ENCODE measurements at places on chromosomes 7 and 10.

DNA sequence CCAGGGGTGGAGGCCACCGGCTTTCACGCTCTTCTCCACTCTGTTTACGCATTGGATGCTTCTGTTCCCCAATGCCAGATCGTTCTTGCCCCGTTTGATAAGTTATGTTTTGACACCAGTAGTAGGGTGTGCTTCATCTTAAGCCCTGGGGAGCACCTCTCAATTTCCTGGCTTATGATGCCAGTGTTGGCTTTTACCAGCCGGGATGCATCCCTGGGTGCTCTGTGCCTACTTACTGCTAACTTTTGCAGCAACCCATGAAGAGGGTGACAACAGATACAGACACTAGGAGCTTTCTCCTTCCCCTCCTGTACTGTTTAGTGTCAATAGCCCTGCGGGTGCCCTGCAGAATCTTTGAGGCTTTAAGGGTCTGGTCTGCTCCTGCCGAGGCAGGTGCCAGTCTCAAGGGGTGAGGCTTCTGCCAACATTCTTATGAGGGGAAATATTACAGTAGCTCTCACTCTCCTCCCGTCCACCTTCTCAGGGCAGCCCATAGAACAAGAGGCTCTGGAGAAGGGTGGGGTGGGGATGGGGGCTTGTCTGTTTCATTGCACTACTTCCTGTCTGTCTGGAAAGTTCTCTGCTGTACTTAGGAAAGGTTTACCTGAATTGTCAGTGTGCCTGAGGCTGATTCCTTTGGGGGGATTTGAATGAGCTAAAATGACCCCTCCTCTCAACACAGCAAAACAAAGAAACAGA lies 23.3 kb downstream of the ADCY1 start:
- no peak for DNase-seq
- H3K36me3 ChIP-seq, result peaks cover 4% of the 10 kb centered on the region
- H3K4me3 ChIP-seq, result no peak overlapping the region
- H3K27me3 ChIP-seq, result peaks cover 68% of the 10 kb centered on the region
- no peak overlapping the region for H3K27ac ChIP-seq
- no peaks in the 10 kb centered on the region for H3K4me1 ChIP-seq

DNA sequence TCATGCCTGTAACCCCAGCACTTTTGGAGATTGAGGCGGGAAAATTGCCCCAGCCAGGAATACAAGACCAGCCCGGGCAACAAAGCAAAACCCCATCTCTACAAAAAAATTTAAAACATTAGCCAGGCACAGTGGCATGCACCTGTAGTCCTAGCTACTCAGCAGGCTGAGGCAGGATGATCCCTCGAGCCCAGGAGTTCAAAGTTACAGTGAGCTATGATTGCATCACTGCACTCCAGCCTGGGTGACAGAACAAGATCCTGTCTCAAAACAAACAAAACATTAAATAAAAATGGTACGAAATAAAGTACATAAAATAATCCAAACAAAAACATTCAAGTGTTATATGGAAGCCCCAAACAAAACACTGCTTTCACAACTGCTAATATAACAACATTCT lies 125.0 kb downstream of the SNX13 start:
- H3K4me3 ChIP-seq, result no peak overlapping the region
- no peak for DNase-seq
- peaks cover 10% of the 10 kb centered on the region for H3K36me3 ChIP-seq
- H3K27ac ChIP-seq, result no peak overlapping the region
- H3K4me1 ChIP-seq, result peaks cover 5% of the 10 kb centered on the region

DNA sequence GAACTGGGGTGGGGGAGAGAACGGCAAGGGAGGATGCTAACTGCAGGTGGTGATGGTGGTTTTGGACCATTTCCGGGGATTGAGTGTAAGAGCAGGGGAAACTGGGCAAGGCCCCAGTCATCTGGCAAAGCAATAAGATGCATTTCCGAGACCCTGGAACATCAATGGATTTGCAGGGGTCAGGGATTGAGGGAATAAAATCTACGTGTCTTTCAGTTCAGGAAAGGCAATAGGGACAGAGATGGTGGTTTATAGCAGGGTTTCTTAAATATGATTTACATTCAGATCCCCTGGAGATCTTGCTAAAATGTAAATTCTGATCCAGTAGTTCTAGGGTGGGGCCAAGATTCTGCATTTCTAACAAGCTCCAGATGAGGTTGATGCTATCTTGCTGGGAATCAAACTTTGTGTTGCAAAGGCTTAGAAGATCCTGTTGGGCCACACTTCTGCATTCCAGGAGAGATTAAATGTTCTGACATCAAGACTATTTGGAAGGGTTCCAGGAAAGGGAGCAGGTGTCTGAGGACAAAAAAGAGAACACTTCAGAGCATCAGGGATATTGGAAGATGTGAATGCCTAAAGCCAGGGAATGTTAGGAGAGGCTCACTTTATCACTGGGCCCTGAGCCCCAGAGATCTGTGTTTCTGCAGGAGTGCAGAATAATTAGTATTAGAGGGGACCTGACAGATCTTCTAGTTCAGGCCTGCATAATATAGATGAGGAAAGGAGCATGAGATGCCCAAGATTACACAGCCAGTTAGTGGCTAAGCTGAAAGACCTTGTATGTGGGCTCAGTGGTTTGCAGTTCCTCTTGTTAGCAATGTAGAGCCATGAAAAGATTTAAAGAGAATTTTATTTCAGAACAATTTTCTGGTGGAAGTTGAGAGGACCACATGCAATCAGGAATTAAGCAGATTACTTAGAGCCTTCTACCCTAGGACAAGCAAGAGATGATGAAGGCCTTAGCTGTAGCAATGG lies 32.4 kb downstream of the BLNK start:
- no peak for DNase-seq
- peak overlapping the region; percentile 57 for H3K27ac ChIP-seq
- H3K4me3 ChIP-seq, result no peak overlapping the region
- peaks cover 38% of the 10 kb centered on the region for H3K27me3 ChIP-seq

- H3K27ac ChIP-seq, result peak overlapping the region; percentile 39
- peaks cover 6% of the 10 kb centered on the region for H3K36me3 ChIP-seq
- H3K27me3 ChIP-seq, result no peaks in the 10 kb centered on the region
- DNase-seq, result no peak
- H3K4me1 ChIP-seq, result peaks cover 25% of the 10 kb centered on the region
These were observed 15.3 kb downstream of the SLC25A13 start for GRCh38 chr7:96306385-96307125.

GRCh38 chr7:102439963-102440795 lies 6.8 kb downstream of the ORAI2 start:
- no peak overlapping the region for H3K27ac ChIP-seq
- no peaks in the 10 kb centered on the region for H3K27me3 ChIP-seq
- no peak overlapping the region for H3K4me3 ChIP-seq
- H3K36me3 ChIP-seq, result no peaks in the 10 kb centered on the region
- no peak for DNase-seq
- H3K4me1 ChIP-seq, result peaks cover 8% of the 10 kb centered on the region

DNA sequence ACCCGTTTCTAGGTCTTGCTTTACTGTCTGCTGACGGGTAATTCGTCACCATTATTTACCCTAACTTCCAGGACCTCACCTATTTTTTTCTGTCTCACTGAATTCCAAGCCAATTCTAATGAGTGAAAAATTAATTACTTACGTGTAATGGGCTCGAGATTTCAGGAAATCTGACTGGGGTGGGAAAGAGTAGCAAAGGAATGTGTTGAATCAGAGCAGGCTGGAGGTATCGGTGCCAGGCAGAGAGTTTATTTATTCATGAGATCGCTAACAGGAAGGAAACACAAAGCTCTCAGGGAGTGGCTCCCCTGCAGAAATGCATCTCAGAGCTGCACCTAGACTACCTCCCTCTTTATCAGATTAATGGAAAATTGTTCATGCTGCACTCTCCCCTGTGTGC lies 4.0 kb upstream of the DIP2C start:
- no peak overlapping the region for H3K27ac ChIP-seq
- no peak overlapping the region for H3K4me3 ChIP-seq
- peaks cover 55% of the 10 kb centered on the region for H3K27me3 ChIP-seq

GRCh38 chr10:75696536-75696935 lies 265.1 kb downstream of the LRMDA start:
- H3K27me3 ChIP-seq, result peaks cover 42% of the 10 kb centered on the region
- H3K4me1 ChIP-seq, result no peaks in the 10 kb centered on the region
- H3K4me3 ChIP-seq, result no peak overlapping the region
- no peaks in the 10 kb centered on the region for H3K36me3 ChIP-seq

- H3K4me1 ChIP-seq, result no peaks in the 10 kb centered on the region
- H3K27me3 ChIP-seq, result no peaks in the 10 kb centered on the region
- DNase-seq, result no peak
- no peak overlapping the region for H3K4me3 ChIP-seq
- H3K27ac ChIP-seq, result no peak overlapping the region
These were observed 39.5 kb downstream of the CACNA2D1 start for GRCh38 chr7:82404094-82404493.

DNA sequence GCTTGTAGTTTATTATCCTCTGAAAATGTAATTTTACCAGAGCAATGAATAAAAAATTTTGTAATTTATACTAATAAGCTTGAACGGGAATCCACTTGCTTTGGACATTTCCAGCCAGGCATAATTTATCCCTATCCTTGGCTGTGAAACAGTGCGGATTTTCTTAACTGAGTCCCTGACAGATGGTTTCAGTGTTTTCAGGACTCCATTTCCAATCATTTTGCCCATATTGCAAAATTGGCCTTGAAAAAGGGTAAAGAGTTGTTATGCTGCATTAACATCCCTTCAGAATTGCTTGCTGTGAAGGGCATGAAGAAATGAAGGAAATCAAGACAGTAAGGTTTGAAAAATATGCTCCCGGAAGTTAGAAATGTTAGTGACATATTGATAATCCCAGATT lies 57.7 kb downstream of the NXPH1 start:
- no peaks in the 10 kb centered on the region for H3K27me3 ChIP-seq
- H3K36me3 ChIP-seq, result no peaks in the 10 kb centered on the region
- no peak overlapping the region for H3K4me3 ChIP-seq

DNA sequence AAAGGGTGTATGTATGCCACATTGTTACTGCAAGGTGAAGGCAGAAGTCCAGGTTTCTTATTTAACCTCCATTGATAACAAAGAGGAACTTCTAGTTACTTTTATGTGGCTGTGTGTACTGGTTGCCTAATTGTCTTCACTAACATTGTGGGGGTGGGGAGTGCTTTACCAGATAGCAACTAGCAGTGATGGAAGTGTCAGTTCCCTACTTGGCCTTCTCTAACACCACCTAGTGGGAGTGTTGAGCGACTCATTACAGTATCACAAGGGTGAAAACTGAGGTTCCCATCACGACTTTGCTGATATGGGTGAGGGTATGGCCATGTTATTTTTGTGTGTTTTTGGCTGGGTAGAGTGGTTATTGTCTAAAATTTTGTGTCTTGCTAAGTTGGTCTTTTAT lies 274.4 kb downstream of the THSD7A start:
- no peak overlapping the region for H3K27ac ChIP-seq
- no peaks in the 10 kb centered on the region for H3K27me3 ChIP-seq
- no peaks in the 10 kb centered on the region for H3K36me3 ChIP-seq
- no peak overlapping the region for H3K4me3 ChIP-seq

- DNase-seq, result no peak
- peaks cover 29% of the 10 kb centered on the region for H3K4me1 ChIP-seq
- H3K4me3 ChIP-seq, result peak overlapping the region; percentile 19
- H3K36me3 ChIP-seq, result peaks cover 4% of the 10 kb centered on the region
These were observed 28.9 kb downstream of the GNA12 start for GRCh38 chr7:2814946-2815874.

DNA sequence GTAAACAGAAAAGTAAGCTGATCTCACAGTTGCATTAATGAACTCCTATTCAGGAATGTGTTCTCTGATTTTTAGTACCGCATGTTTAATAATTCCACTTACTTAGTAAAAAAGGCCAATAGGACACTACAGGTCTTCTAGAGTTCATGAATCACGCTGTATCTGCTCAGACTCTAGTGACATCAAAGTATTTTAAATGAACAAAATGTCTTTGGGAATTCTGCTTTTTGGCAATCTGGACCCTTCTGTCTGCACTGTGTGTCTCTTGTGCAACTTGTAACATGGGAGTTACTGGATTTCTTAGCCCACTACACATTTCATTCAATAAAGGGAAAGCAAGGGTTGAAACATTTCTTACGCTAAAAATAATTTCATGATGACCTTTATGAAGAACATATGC lies 50.2 kb downstream of the RABGEF1 start:
- H3K4me1 ChIP-seq, result peaks cover 4% of the 10 kb centered on the region
- H3K27me3 ChIP-seq, result no peaks in the 10 kb centered on the region
- no peak overlapping the region for H3K4me3 ChIP-seq
- no peak overlapping the region for H3K27ac ChIP-seq

- no peak overlapping the region for H3K27ac ChIP-seq
- H3K36me3 ChIP-seq, result no peaks in the 10 kb centered on the region
- DNase-seq, result no peak
- peaks cover 12% of the 10 kb centered on the region for H3K4me1 ChIP-seq
These were observed 18.3 kb upstream of the SLC29A3 start for GRCh38 chr10:71300555-71301370.

DNA sequence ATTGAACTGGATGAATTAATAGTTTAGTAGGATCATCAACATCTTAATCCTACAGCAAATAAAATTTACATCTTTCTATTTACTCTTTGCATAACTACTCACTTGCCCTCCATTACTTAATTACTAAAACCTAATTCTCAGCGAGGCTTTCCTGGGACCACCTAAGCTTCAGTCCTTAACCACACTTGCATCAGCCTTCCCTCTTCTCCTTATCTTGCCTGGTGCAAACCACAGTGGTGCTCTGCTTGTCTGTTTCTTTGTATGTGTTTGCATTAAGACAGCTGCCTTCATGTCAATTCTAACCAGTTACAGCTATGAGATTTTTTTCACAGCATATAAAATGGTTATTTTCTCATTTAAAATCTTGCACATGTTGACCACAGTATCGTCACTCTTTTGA lies 72.6 kb upstream of the ZNF92 start:
- no peak overlapping the region for H3K4me3 ChIP-seq
- no peak overlapping the region for H3K27ac ChIP-seq
- H3K27me3 ChIP-seq, result peaks cover 26% of the 10 kb centered on the region

DNA sequence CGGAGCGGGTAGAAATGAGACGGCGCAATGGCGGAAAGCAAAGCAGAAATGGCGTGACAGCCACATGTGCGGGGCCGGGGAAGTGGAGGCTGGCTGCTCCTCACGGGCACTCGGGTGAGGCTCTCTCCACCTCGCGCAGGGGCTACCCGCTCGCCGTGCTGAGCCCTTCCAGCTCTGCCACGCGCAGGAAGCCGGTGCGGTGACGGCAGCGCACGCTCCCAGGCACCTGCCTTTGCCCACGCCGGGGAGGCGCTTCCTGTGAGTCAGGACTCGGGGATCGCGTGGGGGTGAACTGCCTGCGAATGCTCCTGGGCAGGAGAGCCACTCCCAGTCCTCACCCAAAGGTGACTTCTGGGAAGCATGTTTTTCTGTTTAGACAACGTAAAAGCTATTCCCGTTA lies 431.2 kb downstream of the GLRX3 start:
- DNase-seq, result no peak
- H3K4me3 ChIP-seq, result no peak overlapping the region
- H3K27ac ChIP-seq, result no peak overlapping the region

GRCh38 chr10:132842397-132842796 lies 56.5 kb upstream of the NKX6-2 start:
- DNase-seq, result no peak
- peaks cover 25% of the 10 kb centered on the region for H3K27me3 ChIP-seq
- H3K27ac ChIP-seq, result no peak overlapping the region
- no peaks in the 10 kb centered on the region for H3K4me1 ChIP-seq
- no peaks in the 10 kb centered on the region for H3K36me3 ChIP-seq

GRCh38 chr10:88067737-88068136 lies 204.3 kb downstream of the PTEN start:
- H3K36me3 ChIP-seq, result peaks cover 2% of the 10 kb centered on the region
- DNase-seq, result no peak
- no peak overlapping the region for H3K4me3 ChIP-seq
- no peaks in the 10 kb centered on the region for H3K27me3 ChIP-seq
- H3K27ac ChIP-seq, result no peak overlapping the region

GRCh38 chr7:98559958-98560357 lies 57.1 kb upstream of the NPTX2 start:
- no peaks in the 10 kb centered on the region for H3K4me1 ChIP-seq
- H3K27ac ChIP-seq, result no peak overlapping the region
- peaks cover 2% of the 10 kb centered on the region for H3K36me3 ChIP-seq
- no peak for DNase-seq

Measured in T-helper 17 cell (primary cell).